Gastrocnemius medialis (tissue), 4 donors: ENCODE measurements at places on chromosomes 2 and 18. TPM values are rescaled to one million over a fixed set of nuclear protein-coding genes. Genes with fewer than 3 reads are reported as not detected.

Gene EGR4
- total RNA-seq = not detected

Gene SLC4A3
- total RNA-seq = 0.29 TPM

- DNase-seq = no peak
Observed at GRCh38 chr2:113357071-113357470, 78.3 kb upstream of the PAX8 start.

DNA sequence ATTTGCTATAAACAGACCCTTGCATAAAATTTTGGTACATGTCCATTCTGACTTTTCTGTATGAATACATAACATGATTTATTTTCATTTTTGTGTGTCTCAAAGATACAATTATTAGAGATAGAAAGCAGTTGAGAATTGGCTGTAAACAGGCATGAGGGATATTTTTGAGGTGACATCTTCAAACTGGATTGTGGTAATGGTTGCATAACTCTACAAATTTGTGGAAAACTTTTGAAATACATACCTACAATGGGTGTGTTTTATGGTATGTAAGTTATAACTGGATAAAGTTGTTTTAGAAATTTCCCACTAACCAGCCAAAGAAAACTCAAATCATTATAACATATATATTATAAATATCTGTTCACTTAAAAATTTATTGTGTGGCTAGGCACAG is 39.6 kb downstream of the GREB1L start:
- DNase-seq = no peak

- no peak for DNase-seq
Observed at GRCh38 chr2:43323857-43324256, 97.5 kb upstream of the ZFP36L2 start.
